ENCODE measurements at places on chromosomes 7 and 10.

GRCh38 chr7:141355032-141355431 is 196.2 kb upstream of the AGK start:
- no peak for DNase-seq

DNA sequence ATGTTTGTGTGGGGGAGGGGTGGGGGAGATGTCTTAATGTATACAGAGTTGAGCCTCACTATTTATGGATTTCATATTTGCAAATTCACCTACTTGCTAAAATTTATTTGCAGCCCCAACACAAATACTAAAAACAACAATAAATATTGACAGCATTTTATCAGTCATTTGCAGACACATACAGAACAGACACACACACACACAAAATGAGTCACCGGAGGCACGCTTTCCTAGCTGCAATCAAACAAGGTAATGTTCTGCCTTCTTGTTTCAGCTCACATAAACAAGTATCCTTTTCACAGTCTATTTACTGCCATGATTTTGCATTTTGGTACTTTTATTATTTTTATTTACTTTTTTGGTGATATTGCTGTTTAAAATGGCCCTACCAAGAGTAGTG is 88.5 kb downstream of the IPMK start:
- DNase-seq: no peak

GRCh38 chr10:218798-219197 is 83.5 kb downstream of the ZMYND11 start:
- no peak for DNase-seq

- DNase-seq: no peak
These were observed 60.3 kb upstream of the STK17A start for GRCh38 chr7:43522406-43523156.
